Stimulated activated CD8-positive, alpha-beta memory T cell treated with anti-CD3 and anti-CD28 coated beads, Interleukin-4, amount 100 ng/mL, for 4 hours (primary cell): ENCODE measurements at places on chromosomes 1 and 21.

DNA sequence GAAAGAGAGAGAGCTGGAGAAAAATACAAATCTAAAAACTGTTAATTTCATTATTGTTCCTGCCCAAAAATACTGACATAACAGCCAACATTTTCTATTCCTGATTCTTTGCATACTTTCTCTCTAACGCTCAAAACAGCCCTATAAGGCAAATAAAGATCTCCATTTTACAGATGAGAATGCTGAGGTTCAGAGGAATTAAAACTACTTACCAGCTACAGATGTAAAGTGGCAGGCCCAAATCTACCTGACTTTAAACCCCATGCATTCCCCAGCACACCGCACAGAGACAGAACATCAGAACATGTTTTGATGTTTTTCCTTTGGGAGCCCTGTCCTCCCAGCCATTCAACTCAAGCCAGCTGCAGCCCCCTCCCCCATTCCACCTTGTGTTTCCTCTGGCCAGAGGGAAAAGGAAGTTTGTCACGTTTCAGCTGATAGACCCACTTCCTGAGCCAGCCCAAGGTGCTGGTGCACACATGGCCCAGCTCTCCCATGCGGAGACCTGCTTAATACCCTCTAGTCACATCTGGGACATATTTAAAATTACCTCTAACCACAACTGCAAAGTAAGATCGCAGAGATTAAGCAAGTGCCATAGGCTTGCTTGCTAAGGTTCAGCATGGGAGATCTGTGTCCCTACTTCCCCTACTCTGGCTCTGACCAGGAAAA lies 133.1 kb upstream of the NFIA start:
- no peak for DNase-seq

DNA sequence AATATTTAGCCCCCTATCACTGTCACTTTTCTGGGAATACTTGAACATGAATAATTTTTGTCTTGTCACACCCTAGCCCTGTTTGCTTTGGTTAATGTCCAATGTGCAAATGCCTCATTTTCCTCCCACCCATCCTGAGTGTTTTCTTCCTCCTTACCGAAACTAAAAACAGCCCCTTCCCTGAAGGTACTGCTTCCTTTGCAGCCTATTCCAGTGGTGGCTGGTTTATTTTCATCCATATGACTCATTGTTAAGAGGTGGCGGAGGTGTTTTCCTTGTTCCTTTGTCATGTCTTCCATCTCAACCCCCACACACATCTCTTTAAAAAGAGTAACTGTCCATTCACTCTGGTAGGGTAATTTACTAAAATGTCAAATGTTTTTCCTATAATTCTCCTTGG lies 40.4 kb downstream of the CD55 start:
- no peak for DNase-seq

GRCh38 chr1:48031676-48032075 lies 34.5 kb upstream of the TRABD2B start:
- no peak for DNase-seq

DNA sequence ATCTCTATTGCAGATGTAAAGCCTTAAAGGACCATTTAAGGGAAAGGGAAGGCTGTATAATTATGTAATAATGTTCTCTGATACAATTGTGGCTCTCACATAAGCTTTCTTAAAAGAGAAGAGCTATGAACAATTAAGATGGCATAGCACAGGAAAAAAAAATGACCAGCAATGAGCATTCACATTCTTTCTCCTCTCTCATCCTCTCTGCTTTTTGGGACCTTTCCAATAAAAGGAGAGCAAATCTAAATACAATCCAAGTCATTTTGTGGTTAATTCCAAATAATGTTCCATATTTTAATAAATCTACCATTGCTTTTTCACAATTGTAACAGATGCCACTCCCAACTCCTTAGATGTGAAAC lies 23.5 kb downstream of the SMYD3 start:
- DNase-seq, result no peak

GRCh38 chr1:184386312-184387068 lies at the start of gene C1orf21:
Gene C1orf21 (plus strand): TSS chr1:184387029. CDS start chr1:184477510, 90,481 bp downstream.
- peak; percentile 62 for DNase-seq

- DNase-seq, result no peak
Measured at GRCh38 chr21:33937146-33937545, 21.5 kb upstream of the ATP5PO start.

- DNase-seq, result no peak
Measured at GRCh38 chr1:219472596-219472995, 140.3 kb downstream of the ZC3H11B start.

- no peak for DNase-seq
Measured at GRCh38 chr1:231155808-231156207, 6.0 kb upstream of the TRIM67 start.

GRCh38 chr1:109184687-109185086 lies 29.0 kb upstream of the SARS1 start:
- DNase-seq, result no peak

DNA sequence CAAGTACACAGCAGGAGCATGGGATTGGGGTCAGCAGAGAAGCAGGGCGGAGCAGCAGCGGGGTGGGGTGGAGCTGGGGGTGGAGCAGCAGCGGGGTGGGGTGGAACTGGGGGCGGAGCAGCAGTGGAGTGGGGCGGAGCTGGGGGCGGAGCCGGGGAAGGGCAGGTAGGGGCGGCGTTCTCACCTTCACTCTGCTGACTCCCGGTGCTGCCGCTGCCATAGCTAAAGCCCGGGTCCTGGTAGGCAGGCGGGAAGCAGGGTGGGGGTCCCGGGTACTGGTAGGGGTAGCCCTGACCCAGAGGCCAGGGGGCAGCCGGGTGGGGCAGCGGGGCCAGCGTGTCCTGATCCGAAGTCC lies 6.7 kb downstream of the TAS1R3 start:
- no peak for DNase-seq

- DNase-seq, result no peak
Measured at GRCh38 chr1:18642278-18643095, 11.8 kb downstream of the PAX7 start.

DNA sequence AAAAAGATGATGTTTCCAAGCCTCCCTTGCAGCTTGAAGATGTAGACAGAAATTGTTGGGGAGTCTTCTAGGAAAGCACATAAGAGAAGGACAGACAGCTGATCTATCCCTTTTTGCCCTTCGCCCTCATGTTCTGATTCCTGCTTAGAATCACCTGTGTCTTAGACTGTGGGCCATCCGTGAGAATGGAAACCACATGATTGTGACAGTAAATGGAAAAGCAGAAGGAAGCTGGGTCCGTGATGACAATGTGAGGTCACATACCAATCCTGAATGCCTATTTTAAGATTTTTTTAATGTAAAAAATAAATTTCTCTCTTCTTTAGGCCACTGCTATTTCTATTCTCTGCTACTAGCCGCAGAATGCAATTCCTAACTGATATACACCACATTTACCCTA lies 67.7 kb upstream of the C1orf87 start:
- DNase-seq, result no peak

DNA sequence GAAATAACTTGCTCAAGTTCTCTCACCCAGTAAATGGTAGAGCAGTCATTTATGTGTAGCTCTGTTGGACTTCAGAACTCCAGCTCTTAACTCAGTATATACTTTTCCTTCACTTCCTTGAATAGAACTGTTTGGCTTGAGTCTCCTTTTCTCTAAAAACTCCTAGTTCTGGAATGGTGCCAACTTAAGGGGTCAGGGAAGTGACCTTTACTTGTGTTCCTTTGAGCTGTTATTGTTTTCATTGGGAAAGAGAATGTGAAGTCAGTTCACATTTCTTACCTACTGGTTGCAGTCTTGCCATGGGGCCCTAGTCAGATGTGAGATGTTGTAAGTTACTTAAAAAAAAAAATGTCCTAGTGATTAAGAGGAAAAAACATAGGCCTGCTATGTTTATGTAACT lies 77.0 kb upstream of the MACF1 start:
- no peak for DNase-seq

- DNase-seq, result no peak
Measured at GRCh38 chr1:3510956-3511250, 56.4 kb downstream of the ARHGEF16 start.

DNA sequence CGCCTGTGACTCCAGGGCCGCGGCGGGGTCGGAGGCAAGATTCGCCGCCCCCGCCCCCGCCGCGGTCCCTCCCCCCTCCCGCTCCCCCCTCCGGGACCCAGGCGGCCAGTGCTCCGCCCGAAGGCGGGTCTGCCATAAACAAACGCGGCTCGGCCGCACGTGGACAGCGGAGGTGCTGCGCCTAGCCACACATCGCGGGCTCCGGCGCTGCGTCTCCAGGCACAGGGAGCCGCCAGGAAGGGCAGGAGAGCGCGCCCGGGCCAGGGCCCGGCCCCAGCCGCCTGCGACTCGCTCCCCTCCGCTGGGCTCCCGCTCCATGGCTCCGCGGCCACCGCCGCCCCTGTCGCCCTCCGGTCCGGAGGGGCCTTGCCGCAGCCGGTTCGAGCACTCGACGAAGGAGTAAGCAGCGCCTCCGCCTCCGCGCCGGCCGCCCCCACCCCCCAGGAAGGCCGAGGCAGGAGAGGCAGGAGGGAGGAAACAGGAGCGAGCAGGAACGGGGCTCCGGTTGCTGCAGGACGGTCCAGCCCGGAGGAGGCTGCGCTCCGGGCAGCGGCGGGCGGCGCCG lies at the start of gene SIM2:
Gene SIM2, plus strand, starts transcription at position 135 of the 565 bp plus-strand sequence. CDS start 632 bp downstream, outside the sequence.
- no peak for DNase-seq

GRCh38 chr1:166189126-166189525 lies 22.3 kb upstream of the FAM78B start:
- DNase-seq, result no peak

GRCh38 chr1:40919475-40920011 lies 57.4 kb upstream of the CITED4 start:
- no peak for DNase-seq

DNA sequence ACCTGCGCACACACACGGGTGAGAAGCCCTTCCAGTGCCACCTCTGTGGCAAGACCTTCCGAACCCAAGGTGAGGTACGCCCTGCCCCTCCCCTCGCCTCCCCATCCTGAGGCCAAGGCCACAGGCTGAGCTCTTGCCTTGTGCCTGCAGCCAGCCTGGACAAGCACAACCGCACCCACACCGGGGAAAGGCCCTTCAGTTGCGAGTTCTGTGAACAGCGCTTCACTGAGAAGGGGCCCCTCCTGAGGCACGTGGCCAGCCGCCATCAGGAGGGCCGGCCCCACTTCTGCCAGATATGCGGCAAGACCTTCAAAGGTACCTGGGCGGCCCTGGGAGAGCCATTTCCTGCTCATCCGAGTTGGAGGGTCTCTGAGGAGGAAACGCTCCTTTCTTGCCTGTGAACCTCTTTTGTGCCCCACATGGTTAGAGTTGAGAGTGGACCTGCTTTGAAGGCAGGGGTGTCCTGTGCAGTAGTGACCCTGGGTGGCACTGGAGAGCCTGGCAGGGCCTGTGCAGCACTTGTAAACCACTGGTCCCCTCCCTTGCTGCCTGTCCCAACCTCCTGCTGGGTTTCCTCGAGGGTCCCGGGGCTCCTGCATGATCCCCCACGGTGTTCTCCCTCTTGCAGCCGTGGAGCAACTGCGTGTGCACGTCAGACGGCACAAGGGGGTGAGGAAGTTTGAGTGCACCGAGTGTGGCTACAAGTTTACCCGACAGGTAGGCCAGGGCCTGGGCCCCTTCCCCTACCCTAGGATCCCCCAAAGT lies 8.5 kb downstream of the ZBTB48 start:
- no peak for DNase-seq

- no peak for DNase-seq
Measured at GRCh38 chr1:37666241-37666867, 26.0 kb upstream of the CDCA8 start.

GRCh38 chr1:196393742-196394141 lies 214.5 kb downstream of the KCNT2 start:
- DNase-seq, result no peak

DNA sequence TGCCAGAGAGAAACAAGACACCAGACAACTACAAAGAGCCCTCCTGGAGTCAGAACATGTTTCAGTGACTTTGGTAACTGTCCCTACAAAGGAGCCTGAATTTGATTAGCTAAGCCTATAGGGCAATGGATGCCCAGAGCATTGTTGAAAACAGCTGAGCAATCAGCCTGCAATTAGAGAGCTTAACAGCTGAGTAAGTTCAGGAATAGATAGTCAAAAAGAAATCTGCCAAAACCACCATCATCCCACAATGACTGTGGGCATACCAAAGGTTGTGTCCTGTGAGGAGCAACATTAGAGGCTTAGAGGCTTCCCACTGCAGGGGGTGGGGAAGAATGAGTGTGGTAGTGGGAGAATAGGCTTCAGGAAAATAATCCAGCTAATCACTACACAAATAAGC lies 32.1 kb downstream of the SH3BP5L start:
- no peak for DNase-seq

DNA sequence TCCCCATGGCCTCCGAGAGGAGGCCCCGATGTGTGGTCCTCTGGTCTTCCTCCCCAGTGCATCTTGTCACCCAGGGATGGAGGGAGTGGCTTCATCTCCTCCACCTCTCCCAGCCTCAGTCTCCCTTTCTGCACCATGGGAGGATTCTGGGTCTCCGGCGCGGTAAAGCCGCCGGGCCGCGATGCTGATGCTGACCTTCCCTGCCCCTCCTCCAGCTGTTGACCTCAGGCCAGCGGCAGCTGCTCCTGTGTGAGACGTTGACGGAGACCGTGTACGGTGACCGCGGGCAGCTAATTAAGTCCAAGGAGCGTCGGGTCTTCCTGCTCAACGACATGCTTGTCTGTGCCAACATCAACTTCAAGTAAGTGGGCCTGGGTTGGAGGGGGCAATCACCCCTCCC lies 92.6 kb downstream of the ARHGEF10L start:
- DNase-seq, result no peak

DNA sequence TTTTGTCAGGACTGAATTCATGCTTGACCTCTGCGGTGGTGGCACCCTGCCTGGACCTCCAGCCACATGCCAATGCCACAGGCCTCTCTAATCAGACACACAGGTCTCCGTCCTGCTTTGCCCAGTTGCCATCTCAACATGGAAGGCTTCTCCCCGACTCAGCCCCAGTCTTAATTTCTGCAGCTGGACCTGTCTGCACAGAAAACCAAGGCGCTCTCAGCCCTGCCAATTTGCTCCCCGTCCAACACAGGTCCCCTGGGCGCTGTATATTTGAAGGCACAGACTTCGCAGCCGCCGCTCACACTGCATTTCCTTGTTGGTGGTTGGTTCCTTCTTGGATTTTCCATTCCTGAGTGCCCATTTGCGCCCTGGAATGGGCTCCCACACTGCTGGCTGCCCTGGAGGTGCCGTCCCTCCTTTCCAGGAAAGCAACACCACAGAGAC lies 28.0 kb upstream of the PLEKHG5 start:
- no peak for DNase-seq

DNA sequence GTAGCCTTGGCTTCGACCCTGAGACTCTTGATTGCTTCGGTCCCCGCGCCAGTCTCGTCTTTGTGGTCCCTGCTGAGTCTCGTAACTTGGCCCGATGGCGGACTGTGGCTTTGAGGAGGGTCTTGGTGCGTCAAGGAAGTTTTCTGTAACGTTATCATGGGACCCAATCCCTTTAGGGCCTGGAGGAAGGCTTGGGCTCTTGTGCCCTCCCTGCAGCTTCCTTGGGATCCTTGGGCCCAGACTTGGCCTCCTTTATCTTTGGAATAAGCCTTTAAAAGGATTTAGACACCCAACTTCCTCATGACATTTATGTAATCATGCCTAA lies 371 bp downstream of the ZMPSTE24 start:
- DNase-seq, result no peak
